ENCODE measurements at places on chromosomes 6 and 20.
A peak's percentile ranks its signal among the peaks of the same experiment; 100 is the strongest.

DNA sequence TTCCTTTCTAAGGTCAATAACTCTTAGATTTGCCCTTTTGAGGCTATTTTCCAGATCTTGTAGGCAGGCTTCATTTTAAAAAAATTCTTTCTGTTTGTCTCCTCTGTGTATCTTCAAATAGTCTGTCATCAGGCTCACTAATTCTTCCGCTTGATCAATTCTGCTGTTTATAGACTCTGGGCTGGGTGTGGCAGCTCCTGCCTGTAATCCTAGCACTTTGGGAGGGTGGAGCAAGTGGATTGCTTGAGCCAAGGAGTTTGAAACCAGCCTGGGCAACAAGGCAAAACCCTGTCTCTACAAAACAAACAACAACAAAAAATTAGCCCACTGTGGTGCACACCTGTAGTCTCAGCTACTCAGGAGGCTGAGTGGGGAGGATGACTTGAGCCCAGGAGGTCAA lies 40.0 kb upstream of the SCP2D1 start:
- DNase-seq: no peak

DNA sequence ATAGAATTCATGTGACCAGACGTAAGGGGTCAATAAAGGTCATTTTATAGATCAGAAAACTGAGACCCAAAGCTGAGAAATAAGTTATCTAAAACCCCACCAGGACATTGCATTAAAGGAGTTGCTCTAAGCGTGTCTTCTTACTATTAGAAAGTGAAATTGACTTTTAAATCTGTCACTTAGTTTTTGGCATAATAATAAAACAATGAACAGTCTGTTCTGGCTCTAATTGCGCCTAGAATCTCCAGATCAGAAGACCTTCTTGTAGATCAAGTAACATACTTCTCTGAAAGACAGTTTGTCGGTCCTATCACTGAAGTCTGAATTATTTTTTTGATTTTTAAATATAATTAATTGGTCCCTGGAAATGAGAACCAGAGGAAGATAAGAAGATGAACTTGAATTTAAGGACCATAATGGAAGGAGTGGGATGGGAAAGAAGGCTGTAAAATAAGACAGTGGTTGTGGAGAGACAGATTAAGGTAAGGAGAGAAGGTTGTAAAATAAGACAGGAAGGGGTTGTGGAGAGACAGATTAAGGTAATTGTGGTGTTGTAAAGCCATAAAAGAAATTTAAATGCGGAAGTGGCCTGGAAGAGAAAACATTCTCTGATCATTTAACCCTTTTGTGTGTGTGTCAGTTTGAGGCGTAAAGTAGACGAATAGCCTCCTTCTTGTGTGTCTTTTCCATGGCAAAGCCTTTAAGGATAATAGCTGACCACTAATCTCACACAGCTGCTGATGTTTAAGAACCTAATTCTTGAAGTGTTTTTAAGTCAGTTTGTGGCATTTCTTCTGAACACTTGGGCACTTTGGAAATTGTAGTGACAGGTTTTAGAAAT lies 20.1 kb downstream of the TOP1 start:
- DNase-seq: no peak

- no peak for DNase-seq
Measured at GRCh38 chr6:37391120-37391519, 37.3 kb downstream of the RNF8 start.

GRCh38 chr6:31171931-31172905 lies 1.7 kb upstream of the POU5F1 start:
- no peak for DNase-seq

GRCh38 chr6:12621754-12622153 lies 94.8 kb upstream of the PHACTR1 start:
- DNase-seq: no peak

DNA sequence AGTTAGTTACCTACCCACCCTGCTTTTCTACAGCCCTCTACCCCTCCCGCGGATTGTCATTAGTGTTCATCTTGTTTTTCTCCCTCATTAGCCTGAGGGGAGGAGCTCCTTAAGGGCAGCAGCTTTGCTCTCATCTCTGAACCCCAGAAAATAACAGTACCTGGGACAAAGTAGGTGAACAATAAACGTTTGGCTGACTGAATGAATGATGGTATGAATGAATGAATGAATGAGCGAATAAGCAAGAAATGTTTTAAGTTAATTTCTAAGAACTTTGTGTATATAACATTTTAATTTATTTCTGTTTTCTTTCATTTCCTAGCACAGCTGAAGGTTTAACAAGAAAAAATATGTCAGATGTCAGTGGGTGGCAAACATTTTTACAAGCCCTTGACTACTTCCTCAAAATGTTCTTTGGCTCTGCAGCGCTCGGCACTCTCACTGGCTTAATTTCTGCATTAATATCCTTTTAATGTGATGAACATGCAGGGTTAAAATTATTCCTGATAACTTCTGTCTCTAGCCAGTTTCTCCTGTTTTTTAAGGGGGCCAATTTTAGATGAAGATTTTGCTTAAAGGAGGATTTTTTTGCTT lies 50.1 kb downstream of the SLC9A8 start:
- no peak for DNase-seq

- DNase-seq: no peak
Measured at GRCh38 chr6:37589198-37589597, 89.5 kb upstream of the CCDC167 start.

- DNase-seq: no peak
Measured at GRCh38 chr20:11906626-11907480, 10.8 kb upstream of the BTBD3 start.

GRCh38 chr6:130776287-130776925 lies 50.8 kb upstream of the SMLR1 start:
- no peak for DNase-seq

- no peak for DNase-seq
Measured at GRCh38 chr20:16581241-16581640, 8.0 kb upstream of the KIF16B start.

- DNase-seq: no peak
Measured at GRCh38 chr6:12653486-12653885, 63.1 kb upstream of the PHACTR1 start.

- DNase-seq: no peak
Measured at GRCh38 chr6:107668743-107669474, 155.2 kb downstream of the SCML4 start.

GRCh38 chr6:6538261-6538660 lies 50.3 kb upstream of the LY86 start:
- no peak for DNase-seq

DNA sequence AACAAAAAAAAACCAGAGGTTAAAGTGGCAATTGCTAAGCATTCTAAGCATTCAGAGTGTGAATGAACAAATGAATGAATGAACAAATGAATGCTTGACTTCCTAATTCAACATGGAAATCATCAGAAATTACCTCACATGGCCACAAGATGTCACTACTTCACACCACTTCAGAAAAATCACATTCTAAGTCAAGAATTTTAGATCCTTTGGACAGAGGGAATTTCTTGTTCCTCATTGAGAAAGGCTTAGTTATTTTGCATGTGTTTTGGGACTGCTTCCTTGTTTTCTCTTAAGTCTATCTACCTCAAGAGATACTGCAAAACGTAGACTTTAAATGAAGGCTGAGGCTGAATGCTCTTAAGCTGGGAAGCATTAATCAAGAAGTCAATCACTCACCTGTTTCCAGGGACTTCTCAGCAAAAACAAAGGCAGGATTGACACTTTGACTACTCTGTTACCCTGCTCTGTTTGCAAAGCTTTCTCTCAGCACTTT lies 120.2 kb downstream of the MBOAT1 start:
- no peak for DNase-seq

DNA sequence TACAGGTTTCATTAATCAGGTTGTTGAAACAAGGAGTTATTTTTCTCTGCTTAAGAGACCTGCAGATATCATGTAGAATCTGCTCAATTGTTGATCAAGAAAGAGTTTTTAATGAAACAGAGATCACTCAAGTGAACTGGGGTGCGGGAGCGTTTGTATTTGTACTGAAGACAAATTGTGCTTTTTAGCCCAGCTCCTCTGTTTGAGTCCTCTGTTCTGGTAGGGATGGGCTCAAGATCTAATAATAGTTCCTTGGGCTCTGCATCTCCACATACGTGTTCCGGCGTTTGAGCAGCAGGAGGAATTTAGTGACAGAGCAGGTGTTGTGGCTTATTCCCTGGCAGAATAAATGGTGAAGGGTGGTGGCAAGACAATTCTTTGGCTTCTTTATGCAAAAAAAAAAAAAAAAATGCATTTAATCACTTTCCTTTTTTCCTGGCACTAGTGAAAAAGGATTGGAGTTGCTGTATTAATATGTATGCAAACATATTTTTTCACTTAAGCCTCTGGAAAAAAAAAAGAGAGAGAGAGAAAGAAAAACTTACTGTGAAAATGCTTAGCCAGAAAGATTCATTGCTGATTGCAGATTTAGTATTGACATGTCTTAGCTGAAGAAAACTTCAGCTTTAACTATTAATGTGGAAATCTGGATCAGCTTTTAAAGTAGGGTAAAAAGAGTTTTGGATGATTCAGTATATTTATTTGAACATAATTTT lies 4.0 kb downstream of the CITED2 start:
- DNase-seq: no peak

DNA sequence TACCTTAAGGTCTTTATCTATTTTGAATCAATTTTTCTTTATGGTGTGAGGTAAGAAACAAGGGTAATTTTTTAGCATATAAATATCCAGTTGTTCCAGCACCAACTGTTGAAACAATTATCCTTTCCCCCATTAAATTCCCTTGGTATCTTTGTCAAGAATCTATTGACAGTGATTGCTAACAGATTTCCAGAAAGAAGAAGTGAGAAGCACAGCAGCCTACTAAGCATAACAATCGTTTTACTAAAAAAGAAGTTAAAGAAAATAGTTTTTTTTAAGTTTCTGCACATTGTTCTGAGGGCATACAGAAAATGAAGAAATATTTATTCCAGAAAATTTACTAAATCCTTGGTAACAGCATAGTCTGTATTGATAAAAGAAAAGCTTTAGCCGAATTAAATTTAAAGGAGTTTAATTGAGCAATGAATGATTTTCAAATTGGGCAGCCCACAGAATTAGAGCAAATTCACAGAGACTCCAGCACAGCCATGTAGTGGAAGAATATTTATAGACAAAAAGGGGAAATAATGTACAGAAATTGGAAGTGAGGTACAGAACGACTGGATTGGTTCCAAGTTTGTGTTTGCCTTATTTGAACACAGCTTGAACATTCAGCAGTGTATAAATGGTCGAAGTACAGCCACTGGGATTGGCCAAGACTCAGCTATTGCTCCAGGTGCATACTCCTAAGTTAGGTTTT lies 97.9 kb upstream of the UST start:
- DNase-seq: no peak

- no peak for DNase-seq
Measured at GRCh38 chr6:36698196-36698595, 570 bp downstream of the RAB44 start.

DNA sequence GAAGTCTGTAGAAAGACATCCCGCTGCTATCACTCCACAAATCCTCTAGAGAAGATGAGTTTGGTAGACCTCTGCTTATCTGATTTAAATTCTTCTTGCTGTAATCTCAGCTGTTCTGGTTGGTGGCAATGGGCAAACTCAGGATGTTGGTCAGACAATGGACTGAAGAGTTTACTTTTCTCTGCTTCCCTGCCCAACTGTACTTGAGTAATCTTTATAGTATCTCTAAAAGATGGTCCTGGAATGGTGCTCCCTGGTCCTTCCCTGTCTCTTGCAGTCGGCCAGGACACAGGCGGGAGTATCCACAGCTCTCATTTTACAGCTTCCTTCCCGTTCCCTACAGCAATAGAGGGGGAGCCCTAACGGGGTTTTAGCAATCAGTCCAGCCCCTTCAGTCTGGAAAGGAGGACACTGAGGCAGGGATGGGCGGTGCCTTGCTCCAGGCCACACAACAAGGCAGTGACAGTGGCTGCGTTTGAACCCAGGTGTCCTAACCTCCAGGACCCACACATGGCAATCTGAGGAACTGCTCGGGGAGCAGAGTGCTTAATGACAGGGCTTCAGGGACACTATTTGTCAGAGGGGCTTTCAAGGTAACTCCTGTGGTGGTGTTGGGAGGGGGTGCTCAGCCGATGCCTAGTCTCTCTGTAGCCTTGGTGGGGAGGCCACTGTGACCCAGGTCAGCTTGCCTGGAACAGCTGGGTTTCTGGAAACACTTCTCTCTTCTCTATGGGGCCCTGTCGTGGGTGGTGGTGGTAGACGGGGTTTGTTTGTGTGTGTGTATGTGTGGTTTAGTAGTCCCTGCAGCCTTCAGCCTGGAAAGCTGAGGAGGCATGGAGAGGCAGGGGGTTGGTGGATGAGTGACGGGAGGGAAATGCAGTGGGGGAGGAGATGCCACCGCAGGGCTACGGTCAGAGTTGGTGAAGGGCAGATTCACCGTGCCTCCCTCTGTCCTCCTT lies 9.5 kb upstream of the VEGFA start:
- DNase-seq: no peak

- DNase-seq: no peak
Measured at GRCh38 chr6:56732517-56732916, 89.8 kb upstream of the DST start.

DNA sequence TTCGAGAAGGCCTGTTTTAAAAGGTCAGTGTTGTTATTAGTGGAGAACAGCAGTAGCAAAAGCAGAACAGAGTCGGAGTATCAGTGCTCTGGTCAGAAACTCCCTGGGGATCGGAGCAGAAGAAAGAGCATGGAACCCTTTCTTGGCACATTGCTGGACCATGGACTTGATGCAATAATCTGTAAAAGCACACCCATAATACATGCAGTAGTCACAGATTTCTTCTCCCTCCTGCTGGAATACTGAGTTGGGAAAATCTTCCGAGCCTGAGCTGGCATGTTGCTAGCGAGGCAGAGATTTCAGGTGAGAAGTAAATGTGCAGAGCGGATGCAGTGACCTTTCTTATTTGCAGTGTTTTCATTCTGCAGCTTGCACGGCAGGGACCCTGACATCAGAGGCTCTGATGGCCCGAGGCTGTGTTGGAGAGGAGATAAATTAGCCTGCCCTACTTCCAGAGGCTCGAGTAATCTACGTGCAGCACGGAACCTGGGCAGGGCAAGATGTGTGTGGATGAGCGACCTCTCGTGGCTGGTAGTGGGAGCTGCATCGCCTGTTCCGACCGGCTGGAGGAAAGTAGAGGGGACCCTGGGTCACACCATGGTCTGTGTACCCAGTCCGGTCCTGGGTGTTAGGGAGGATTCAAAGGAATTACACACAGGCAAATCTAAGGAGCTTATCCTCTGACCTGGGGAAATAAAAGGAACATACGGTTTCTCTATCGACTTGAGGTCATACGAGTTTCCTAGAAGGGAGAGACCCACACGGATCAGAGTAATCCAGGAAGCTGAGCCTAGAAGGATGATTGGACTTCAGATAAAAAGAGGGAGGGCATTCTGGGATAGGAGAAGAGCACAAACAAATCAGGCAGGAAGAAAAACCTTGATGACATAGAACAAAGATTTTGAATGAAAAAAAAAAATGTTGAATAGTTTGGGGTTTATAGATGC lies 137.0 kb upstream of the STMND1 start:
- DNase-seq: peak; percentile 53

GRCh38 chr20:49787371-49788357 lies 25.0 kb upstream of the SLC9A8 start:
- DNase-seq: no peak

GRCh38 chr20:58708246-58708931 lies 15.8 kb downstream of the NPEPL1 start:
- DNase-seq: no peak

- no peak for DNase-seq
Measured at GRCh38 chr6:144690666-144691065, 405.5 kb downstream of the UTRN start.
